ENCODE measurements at places on chromosomes 6 and 20. TPM values are rescaled to one million over a fixed set of nuclear protein-coding genes. Genes with fewer than 3 reads are reported as not detected.

DNA sequence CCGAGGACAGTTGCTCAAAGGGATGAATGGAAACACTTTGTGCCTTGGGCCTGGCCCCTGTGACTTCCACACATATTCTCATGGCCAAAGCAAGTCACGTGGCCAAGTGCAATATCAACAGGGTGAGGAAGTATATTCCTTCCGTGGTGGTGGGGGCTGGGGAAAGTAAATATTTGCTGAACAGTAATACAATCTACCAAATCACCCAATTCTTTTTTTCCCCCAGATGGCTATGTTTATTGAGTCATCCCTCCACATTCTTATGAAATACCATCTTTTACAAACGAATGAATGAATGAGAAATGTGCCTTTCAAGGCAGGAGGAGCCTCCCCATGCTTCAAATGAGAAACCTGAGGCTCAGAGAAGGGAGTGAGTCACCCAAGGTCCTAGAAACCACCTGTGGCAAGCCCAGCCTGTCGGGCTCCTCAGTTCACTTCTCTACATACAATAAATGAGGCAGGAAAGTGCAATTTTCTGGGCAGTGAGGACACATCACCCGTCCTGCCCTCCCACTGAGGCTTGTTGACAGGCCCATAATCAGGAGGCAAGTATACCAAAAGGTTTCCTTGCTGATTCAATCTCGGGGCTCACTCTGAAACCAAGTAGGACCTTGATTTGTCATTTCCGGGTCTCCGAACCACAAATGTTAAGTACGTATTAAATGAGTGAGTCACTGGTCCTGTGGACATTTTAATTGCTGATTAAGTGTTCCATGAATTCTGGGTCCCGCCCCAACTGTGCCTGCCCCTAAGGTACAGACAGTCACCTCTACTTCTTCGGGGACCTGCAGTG, 25.3 kb upstream of the TOP1 start:
- DNase-seq: no peak

- DNase-seq: no peak
These were observed 69.8 kb downstream of the ARID1B start for GRCh38 chr6:156846845-156847599.

DNA sequence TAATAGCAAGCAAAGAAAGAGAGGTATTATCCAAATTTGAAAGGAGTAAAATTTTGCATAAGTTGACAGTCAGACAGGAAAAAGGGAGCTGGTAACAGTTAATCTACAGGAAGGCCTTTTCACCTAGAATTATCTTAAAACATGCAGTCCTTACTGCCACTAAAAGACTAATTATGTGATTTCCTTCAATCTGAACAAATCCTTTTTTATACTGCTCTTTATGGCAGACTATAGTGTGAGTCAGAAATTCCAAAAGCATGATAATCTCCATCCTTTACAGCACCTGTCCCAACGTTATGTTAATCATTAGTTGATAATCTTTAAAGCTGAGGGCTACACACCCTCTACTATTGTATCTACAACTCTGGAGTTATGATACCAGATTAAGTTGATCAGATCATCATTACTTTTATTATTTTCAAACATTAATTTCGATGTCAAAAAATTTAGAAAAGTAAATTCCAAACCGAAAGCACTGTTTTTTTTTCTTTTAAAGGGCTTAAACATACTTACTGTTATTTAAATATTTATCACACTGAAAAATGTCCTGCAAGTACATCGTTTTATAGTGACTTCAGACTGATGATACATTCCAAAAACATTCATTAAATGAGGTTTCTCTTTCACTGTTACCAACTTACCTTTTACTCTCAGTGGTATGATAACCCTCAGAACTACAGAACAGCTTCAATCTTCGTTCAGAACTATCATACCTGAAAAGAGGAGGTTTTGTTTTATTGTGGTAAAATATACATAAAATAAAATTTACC, 33.2 kb upstream of the AKAP7 start:
- DNase-seq: no peak

DNA sequence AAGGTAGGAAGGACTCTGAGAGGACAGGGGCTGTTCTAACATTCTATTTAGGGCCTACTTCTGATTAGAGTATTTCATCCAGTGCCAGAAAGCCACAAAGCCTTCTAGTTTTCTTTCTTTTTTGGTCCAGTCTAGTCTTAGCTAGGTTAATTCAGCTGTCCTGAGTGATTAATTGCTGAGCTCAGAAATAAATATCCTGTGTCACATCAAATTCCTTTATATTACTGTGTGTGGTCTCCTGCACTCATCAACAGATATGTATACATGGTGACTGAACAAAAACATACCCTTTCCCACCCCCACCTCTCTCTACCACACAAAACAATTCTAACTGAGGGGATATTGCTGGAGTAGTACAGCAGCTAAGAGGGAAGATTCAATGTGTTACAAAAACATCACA, 601.5 kb upstream of the NRSN1 start:
- DNase-seq: no peak

- DNase-seq: no peak
These were observed 118.7 kb upstream of the GJE1 start for GRCh38 chr6:142013875-142014495.

- DNase-seq: no peak
These were observed 105.6 kb downstream of the TCP11 start for GRCh38 chr6:35035481-35036030.

DNA sequence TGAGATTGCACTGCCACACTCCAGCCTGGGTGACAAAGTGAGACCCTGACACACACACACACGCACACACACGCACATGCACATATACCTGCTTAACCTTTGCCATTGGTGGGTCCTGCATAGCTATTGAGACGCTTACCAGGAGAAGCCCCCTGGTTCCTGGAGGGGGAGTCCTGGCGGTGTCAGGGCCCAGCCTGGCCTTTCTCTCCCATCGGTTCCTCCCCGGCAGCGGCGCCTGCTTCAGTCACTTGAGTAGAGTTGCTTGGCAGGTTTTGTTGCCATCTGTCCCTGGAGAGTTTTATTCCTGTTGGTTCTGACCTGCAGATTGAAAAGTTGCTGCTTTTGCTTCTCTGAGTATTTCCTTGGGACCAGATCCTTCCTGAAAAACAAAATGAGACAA, 20.6 kb upstream of the FAM209A start:
- DNase-seq: no peak

GRCh38 chr6:5059036-5059896, 25.9 kb upstream of the PPP1R3G start:
- no peak for DNase-seq

DNA sequence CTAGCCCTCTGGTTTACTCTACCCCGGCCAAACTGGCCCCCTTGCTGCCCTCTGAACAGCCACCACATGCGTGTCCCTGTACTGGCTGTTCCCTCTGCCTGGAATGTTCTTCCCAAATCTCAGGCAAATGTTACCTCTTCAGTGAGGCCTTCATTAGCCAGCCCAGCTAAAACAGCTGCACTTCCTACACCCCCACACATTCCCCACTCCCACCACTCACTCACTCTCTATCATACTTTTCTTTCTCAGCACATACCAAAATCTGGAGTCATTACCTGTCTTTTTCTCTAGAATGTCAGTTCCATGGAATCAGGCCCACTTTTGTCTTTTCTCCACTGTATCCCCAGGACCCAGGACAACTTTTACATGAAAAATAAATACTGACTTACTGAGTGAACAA, 401.2 kb upstream of the SULF2 start:
- peak; percentile 51 for DNase-seq

GRCh38 chr6:92790381-92790780, 629.0 kb downstream of the EPHA7 start:
- peak; percentile 8 for DNase-seq

GRCh38 chr20:10653599-10654249, 20.1 kb downstream of the JAG1 start:
- DNase-seq: peak; percentile 79

DNA sequence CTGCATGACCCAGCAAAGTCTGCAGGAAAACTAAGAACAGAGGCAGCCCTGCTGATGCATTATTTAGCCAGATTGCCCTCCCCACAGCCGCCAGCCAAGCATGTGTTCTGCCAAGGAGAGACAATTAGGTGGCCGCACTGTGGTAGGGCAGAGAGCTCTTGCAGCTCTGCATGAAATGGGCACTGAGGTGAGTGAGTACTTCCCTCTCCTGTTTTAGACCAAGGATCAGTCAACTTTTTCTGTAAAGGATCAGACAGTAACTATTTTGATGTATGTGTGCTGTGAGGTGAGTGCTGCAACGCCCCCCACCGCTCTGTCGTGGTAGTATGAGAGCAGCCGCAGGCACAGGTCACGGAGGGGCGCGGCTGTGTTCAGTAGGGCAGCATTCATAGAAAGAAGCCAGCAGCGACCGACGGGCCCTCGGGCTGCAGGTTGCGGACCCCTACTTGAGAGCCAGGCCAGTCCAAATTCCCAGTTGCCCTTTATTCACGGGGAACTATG, 23.8 kb upstream of the FAM50B start:
- peak; percentile 66 for DNase-seq

- DNase-seq: peak; percentile 81
These were observed at the start of gene LRFN2 for GRCh38 chr6:40587240-40588069. Gene LRFN2, minus strand, starts transcription at chr6:40587364.

GRCh38 chr6:42222448-42222847, 4.8 kb upstream of the MRPS10 start:
- DNase-seq: no peak

DNA sequence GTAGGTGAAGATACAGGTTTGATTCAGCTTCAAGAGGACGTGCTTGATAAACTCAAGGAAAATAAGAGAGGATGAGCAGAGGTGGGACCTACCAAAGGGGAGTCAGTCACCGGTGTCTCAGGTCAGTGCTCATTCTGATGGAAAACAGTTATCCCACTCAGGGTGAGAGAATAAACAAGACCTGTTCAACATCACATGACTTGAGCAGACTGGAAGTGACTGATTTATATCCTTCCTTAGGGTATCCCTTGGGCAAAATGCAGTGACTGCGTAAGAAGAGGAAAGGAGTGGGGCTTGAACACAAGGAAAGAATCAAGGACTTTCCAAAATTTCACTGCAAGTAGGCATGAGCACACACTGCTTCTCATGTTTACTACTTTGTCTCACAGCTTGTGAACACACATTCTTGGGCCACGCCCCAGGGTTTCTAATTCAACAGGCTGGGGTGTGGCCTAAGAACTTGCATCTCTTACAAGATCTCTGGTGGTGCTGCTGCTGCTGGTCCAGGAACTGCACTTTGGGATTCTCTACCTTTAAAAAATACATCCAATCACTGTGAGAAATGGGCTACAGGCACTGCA, 11.6 kb downstream of the CST3 start:
- no peak for DNase-seq

GRCh38 chr6:150134280-150134920, 8.4 kb upstream of the PPP1R14C start:
- no peak for DNase-seq

- peak; percentile 63 for DNase-seq
These were observed 679 bp upstream of the RING1 start for GRCh38 chr6:33207552-33208090.

DNA sequence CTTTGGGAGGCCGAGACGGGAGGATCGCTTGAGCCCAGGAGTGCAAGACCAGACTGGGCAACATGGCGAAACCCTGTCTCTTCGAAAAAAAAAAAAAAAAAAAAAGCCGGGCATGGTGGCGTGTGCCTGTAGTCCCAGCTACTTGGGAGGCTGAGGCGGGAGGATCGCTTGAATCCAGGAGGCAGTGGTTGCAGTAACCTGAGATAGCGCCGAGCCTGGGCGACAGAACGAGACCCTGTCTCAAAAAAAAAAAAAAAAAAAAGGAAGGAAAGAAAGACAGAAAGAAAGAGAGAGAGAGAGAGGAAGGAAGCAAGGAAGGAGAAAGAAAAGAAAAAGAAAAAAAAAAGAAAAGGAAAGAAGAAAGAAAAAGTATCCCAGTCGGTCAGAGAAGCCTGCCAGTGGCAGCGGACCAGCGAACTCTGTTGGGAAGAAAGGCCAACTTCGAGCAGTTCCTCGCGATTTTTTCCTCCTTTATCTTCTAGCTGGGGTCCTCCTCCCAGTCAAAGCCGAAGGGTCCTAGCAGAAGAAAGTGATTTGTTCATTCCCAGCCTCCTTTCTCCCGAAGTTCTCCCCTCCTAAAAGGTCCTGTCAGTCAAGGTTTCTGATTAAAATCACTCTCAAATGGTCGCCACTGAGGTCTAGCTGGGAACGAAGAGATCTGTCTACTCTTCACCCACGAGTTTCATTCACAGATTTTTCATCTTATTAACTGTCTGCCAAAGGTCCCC, 2.4 kb upstream of the SYCP2L start:
- no peak for DNase-seq

DNA sequence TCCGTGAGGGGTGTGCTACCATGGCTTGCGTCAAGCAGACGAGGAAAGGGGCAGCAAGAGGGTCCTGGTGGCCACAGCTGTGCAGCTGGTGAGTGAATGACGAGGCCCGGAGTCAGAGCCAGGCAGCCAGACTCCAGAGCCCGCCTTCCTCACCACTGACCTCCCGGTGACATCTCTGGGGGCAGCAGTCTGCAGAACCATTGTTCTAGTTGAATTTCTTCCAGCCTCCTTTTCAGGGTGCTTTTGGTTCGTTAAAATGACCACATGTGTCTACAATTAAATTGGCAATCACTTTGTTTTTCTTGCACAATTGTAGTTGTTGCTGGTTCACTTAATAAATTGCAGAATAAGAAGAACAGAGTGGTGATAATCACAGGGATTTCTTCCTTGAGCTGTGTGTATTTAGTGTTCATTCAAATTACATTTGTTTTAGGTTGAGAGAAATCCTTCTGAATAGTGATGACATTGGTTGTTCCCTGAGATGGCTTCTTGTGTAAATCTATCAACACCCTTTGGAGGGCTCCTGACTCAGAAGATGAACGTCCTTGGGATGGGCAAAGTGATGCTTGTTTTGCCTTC, 96.4 kb downstream of the TULP4 start:
- peak; percentile 96 for DNase-seq

GRCh38 chr20:37518059-37518458, 3.0 kb upstream of the NNAT start:
- DNase-seq: no peak

DNA sequence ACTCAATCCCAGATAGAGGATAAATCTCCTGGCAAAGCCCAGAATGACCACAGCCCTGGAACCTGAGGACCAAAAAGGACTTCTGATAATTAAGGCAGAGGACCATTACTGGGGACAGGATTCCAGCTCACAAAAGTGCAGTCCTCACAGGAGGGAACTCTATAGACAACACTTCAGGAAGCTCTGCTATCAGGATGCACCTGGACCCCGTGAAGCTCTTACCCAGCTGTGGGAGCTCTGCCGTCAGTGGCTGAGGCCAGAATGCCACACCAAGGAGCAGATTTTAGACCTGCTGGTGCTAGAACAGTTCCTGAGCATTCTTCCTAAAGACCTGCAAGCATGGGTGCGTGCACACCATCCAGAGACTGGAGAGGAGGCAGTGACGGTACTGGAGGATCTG, 992 bp downstream of the ZSCAN16 start:
- DNase-seq: no peak

- DNase-seq: no peak
These were observed 21.2 kb upstream of the HLA-B start for GRCh38 chr6:31378062-31378720.

GRCh38 chr20:20702330-20703245, 9.9 kb downstream of the RALGAPA2 start:
- no peak for DNase-seq

GRCh38 chr6:147161253-147161973, 42.8 kb upstream of the STXBP5 start:
- no peak for DNase-seq

GRCh38 chr20:18913701-18914100, 100.1 kb downstream of the SCP2D1 start:
- DNase-seq: no peak

The STMND1 gene
- total RNA-seq: not detected

The RBM39 gene
- total RNA-seq: 299 TPM

The ADTRP gene
- total RNA-seq: not detected

The ANKRD6 gene
- 21.5 TPM for total RNA-seq

The CCN5 gene
- not detected for total RNA-seq

The BNIP5 gene
- total RNA-seq: 0.12 TPM

The GJA10 gene
- total RNA-seq: not detected

The HSF2 gene
- total RNA-seq: 36.1 TPM

The GRM4 gene
- total RNA-seq: 0.25 TPM

The LTB gene
- 0.70 TPM for total RNA-seq
